Cortex of kidney (tissue), 1 donor: ENCODE measurements at places on chromosomes 4 and X.
A peak's percentile ranks its signal among the peaks of the same experiment; 100 is the strongest.

- DNase-seq, result peak; percentile 39
Observed at GRCh38 chr4:139734875-139735380, 69.3 kb downstream of the MGST2 start.

DNA sequence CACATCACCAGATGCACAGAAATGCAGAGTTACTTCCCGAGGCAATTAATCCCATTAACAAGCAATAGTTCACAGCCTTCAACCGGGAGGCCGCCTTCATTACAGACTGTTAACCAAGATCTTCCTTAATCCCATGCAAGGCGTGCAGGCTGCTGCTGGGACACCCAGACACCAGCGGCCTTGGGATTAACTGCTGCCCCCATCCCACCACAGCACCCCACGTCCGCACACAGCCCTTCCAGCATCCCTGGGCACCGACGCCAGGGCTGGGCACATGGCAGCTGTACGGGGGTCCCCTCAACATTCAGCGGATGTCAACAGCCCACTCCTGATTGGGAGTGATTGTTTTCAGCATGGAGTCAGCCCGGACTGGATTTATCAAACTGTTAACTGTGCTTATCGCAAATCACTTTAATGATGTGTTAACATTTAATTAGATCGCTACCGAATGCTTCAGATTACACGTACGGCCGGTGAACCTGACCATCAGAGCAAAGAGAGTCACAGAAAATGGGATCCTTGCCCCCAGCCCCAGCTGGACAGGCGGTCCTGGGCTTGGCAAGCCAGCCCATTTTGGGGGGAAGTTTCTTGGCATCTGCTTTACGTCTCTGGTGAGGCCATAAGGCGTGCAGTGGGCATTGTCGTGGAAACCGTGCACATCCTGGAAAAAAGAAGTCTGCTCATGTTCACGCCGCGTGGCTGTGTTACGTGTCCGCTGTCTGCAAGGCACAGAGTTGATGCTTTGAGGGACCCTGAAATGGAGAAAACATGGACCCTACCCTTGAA is 126.4 kb downstream of the HMX1 start:
- DNase-seq, result no peak

DNA sequence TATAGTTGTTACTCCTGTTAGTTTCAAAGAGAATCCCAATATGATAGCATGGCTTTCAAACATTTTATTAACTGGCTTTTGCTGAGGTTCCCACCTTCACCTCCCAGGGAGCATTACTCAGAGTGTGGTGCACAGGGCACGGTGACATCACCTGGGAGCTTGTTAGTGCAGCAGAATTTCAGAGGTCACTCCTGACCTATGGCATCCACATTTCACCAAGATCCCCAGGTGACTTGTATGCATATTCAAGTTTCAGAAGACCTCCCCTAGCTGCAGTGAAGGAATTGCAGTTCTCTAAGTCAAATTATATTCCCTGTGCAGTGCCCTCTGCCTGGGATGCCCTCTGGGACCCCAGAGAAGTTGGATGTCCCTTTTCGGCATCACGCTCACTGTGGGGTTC is 29.7 kb upstream of the LNX1 start:
- DNase-seq, result no peak

GRCh38 chrX:115204040-115204439 is 14.8 kb downstream of the RBMXL3 start:
- no peak for DNase-seq

DNA sequence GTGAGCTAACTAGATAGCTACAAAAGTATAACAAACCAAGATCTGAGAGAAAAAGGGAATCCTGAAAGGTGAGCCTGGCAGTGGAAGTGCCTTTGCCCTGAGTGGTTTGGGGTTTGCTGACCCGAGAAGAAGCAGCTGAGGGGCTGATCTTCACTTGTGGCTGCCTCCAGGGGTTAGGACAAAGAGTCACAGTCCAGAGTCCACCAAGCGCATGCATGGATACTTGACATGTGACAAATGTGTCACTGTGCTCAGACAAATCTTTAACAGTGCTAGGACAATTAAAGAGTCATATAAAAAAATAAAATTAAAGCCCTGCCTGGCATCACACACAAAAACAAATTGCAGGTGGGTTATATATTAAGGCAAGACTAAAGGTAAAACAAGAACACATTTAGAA is 26.4 kb downstream of the HMGB3 start:
- no peak for DNase-seq

- DNase-seq, result no peak
Observed at GRCh38 chr4:23720556-23720955, 169.3 kb downstream of the PPARGC1A start.

GRCh38 chr4:42112846-42113245 is 39.6 kb downstream of the BEND4 start:
- DNase-seq, result no peak

- no peak for DNase-seq
Observed at GRCh38 chrX:110462957-110463356, 104.3 kb downstream of the RTL9 start.
